ENCODE measurements at places on chromosomes 4 and X.

GRCh38 chr4:153781717-153782416 is 7.0 kb downstream of the SFRP2 start:
- DNase-seq = peak; percentile 78

- DNase-seq = no peak
These were observed 110.0 kb downstream of the CBR4 start for GRCh38 chr4:168900080-168900479.

- DNase-seq = no peak
These were observed 2.9 kb upstream of the NWD2 start for GRCh38 chr4:37241647-37242046.

GRCh38 chr4:86587381-86588140 is 6.6 kb upstream of the PTPN13 start:
- no peak for DNase-seq

GRCh38 chrX:16191605-16192004 is 24.3 kb downstream of the MAGEB17 start:
- DNase-seq = no peak

DNA sequence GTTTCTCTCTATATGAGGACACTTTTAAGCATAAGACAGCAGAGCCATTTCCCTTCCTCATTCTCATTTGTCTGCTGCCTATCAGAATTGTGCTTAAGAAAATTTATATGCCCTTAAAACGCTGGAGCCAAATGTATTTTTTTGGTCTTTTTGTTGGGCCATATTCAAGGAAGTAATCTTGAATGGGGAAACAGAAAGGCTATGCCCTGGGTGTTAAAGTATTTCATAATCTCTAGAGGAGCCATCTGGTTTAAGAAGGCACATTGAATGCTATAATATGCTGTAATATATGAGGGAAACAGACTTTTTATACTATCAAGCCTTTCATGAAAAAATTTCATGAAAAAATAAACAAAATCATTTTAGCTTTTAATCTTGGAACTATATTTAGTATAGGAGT is 4.3 kb downstream of the DMD start:
- DNase-seq = no peak

DNA sequence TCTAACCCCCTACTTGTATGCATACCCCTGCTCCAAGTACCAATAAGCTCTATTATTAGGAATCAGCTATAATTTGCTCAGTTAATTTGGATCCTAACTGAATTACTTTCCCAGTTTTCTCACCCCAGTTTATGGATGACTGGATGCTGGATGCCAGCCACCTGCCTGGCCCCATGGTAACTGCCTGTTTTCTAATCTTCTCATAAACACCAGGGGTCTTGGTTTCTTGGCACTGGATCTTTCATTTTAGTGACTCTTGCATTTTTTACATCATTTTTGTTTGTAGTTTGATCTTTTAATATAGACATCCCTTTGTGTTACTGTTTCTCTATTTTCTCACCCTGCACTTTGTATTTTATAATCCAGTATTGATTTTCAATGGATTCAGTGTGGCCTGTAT is 246.8 kb downstream of the ADGRL3 start:
- no peak for DNase-seq

GRCh38 chrX:54248309-54248708 is 65.3 kb upstream of the FAM120C start:
- DNase-seq = peak; percentile 19

DNA sequence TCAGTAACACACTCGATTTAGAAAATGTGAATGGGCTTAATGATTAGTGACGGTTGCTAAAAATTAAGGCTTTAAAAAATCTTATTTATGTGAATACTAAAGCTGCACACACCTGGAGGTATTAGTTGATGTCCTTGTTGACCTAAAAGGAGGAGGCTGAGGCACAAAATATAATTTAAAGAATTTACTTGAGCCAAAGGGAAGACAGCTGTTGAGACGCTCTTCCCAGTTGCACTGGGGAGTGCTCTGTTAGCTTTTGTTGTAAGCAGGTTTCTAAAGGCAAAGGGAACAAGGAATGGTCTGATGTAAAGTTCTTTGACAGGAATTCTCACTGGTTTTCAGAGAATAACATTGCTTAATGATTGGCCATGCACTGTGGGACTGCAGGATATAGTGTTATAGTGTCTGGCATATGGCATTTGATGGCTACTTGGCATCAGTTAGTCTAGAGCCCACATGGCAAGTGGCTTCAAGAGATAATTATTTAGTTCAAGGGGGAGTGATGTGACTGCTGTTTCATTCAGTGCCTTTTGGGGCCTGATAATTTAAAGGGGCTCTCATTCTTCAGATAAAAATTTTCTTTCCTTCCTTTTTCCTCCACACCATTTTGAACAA is 30.8 kb upstream of the PGM2 start:
- DNase-seq = no peak

DNA sequence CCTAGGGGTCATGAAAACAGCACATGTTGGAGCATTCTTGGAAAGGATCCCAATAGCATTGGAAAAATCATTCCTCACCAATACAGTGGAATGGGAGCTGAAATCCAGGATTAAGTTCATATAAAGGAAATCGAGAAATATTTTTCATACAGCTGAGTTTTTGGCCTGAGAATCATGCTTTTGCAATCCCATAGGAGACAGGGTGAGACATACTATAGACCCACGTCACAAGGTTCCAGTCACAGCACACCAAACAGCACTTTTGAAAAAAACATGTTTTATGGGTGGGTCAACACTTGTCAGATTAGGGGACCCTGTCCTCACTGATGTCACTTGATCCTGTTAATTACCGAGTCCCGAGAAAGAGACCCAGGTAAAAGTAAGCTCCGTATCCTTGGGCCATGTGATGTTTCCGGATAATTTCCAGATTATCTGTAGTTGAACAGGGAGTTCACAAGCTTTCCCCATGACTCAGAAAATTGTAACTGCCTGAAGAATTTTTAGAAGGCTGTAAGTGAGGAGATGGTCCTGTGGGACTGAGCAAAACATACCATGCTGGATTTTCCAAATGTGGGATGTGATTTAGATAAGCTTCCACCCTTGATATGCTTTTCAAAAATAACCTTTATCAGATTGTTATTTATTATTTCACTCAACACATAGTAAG is 80.9 kb upstream of the TLR3 start:
- DNase-seq = no peak

DNA sequence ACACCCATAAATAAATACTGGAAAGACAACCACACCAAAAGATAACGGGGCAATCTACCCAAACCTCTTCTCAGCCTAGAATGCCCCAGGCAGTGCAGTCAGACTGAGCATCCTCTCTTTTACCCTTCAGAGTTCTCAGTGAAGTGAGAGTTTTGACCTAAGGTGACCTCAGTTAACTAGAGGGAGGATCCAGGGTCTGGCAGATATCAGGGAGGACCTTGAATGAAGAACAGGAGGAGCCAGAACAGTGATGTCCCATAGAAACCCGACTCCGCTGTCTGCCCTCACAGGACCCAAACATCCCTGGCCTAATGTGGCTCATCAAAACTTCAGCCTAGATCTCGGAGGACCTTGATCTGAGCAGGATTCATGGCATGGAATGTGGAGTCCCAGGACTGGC is at the start of gene MAGEB3:
TSS of gene MAGEB3 (plus strand) at position 263 of the 400 bp plus-strand sequence. CDS start 5,268 bp downstream, outside the sequence.
- no peak for DNase-seq

DNA sequence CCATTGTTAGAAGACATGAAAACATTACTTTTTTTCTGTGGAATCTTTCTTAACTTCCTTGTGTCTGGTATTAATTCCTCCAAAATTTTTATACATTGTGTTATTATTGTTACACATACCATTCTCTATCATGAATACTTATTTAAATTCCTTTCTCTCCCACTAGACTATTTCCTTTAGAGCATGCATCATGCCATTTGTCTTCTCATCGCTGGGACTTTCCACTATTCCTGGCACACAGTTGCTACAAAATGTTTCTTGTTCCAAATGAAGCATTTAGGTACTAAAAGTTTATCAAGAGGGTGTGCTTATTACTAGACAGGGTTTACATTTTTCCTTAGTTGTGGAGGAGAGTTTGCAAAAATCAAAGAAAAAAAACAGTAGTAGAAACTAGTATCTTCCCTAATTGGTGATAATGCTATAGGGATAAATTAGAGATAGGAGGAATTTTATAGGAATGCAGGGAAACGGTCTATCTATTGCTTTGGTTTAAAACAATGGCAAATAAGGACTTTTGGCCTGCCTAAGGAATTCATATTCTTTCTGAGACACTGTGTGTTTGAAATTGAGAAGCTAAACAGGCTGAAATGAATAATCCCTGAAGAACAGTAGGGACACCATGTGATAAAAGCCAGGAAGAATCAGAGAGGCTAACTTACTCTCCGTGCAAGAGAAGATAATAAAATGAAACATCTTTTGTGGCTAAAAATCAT is 187.5 kb upstream of the TBC1D9 start:
- no peak for DNase-seq

DNA sequence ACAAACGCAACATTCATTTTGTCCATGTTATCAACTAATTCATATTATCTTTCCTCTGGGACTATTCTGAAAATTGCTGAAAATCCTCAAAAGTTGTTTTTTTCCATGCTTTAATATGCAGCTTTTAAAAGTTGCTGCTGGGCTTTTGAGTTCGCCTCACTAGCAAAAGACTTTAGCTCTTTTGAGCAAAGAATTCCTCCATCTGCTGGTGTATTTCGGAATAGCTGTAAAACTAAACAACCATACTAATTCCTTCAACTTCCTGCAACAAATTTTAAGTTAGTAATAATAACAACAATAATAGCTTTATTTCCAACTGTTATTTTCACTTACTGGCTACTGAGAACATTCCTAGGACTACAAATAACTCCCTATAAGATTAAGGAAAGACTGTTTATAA is 124.5 kb upstream of the PLAC1 start:
- peak; percentile 70 for DNase-seq

GRCh38 chr4:15144967-15145295 is 142.7 kb downstream of the CPEB2 start:
- no peak for DNase-seq

GRCh38 chr4:86917212-86918039 is 17.4 kb upstream of the AFF1 start:
- DNase-seq = no peak

DNA sequence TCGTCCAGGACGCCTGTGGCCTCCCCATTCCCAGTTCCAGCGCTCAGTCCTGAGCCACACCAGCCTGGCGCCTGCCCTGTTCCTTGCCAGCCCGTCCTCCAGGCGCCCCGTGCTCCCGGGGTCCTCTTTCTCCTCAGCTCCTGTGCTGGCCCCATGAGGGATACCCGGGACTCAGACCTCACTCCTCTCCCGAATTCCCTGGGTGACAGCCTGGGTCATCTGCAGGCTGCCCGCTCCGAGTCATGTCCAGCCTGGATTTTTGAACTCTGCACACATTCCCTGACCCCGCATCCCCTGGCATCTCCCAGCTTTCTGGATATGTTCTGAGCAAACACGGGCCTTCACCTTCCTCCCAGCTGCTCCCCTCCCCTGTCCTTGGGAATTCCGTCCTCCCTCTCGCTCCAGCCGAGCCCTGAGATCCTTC is 14.9 kb upstream of the ADD1 start:
- no peak for DNase-seq

DNA sequence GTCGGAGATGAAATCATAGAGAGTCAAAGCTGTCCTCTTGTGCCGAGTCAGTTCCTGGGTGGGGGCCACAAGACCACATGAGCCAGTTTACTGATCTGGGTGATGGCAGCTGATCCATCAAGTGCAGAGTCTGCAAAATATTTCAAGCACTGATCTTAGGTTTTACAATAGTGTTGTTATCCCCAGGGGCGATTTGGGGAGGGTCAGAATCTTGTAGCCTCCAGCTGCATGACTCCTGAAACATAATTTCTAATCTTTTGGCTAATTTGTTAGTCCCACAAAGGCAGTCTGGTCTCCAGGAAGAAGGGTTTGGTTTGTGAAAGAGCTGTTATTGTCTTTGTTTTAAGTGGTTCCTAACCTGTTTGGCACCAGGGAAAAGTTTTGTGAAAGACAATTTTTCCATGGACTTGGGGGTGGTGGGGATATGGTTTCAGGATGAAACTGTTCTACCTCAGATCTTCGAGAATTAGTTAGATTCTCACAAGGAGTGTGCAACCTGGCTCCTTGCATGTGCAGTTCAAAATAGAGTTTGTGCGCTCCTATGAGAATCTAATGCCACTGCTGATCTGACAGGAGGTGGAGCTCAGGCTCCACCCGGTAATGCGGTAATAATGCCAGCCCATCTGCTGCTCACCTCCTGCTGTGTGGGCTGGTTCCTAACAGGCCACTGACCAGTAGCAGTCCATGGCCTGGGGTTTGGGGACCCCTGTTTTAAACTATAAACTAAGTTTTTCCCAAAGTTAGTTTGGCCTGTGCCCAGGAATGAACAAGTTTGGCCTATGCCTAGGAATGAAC is 29.2 kb downstream of the METAP1 start:
- DNase-seq = no peak

- no peak for DNase-seq
These were observed 17.6 kb downstream of the SASH3 start for GRCh38 chrX:129797251-129797906.

DNA sequence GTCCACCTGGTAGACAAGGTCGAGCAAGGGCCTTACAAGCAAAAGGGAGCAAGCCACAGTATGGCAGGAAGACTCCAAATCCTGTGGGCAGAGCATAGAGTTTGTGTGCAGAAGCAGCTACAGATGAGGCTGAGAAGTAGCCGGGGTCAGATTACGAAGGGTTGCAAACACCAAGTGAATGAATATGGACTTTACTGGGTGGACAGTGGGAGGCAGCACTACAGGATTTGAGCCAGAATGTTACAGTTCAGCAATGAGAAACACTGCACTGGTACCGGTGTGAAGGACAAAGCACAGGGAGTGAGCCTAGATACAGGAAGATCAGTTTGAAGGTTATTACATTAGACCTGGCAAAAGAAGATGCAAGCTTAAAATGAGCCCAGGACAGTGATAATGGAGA is 46.1 kb upstream of the HOPX start:
- no peak for DNase-seq

DNA sequence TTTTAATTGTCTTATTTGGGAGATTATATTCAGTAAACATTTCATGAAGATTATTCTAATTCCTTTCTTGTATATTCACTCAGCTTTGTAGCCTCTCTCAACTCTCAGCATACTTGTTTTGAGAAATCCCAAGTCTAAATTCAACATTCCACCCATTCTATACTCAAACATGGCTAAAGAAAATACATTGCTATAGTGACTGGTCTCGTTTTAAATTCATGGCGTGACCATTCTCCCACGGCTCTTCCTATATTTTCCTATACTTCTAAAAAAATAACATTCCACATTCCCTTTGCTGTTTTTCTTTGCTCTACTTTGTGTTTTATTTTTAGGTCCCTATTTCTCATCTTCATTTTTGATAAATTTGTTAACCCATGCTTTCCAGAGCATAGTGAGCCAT is 49.2 kb upstream of the UGT2A1 start:
- no peak for DNase-seq

DNA sequence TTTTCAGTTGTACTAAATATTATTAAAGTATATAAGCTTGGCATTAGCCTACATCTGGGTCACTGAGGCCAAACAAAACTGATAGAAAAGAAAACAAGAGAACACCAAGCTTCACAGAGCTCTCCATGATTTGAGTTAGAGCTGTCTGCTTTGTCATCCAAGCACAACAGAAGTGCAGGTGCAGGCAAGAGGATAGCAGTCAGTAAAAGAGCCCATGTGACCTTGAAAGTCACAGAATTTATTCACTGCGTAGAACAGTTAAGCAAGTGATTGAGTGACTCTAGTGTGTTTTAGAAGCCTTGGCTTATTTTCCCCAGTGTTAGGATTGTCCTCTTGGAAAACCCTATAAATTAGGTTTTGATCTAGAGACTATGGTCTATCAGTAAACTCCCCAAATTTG is 49.4 kb upstream of the PRDM5 start:
- DNase-seq = no peak

- no peak for DNase-seq
These were observed 44.6 kb downstream of the GABRB1 start for GRCh38 chr4:47075919-47076318.
